ENCODE measurements at places on chromosomes 2 and 18.

DNA sequence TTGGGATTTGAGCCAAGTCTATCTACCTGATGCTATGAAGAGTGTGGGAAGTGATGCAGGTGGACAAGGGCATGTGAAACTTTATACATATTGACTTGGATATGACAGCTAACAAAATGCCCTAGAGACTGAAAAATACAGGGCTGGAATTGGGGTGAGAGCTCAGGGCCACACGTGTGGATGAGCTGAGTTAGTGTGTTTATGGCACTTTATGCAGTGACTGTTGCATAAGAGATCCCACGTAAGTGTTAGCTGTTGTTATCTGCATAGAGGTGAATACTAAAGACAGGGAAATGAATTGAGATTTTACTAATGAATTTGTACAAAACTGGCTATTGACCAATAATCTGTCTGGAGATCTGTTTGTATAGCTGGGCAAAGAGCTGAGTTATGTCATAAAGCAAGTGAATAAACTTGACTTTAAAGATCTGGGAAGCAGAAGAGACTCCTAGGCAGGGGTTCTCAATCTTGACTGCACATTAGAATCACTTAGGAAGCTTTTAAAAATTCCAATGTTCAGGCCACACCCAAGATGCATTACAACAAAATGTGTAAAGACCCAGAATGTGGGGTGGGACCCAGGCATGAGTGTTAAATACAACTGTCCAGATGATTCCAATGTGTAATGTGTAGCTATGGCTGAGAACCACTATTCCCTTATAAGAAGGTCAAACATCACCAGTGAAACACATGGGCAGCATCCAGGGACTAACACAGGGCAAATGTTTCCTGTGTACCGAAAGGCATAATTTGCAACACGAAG is 74.2 kb upstream of the STK17B start:
- DNase-seq = no peak

- DNase-seq = no peak
These were observed 119.6 kb upstream of the OTOS start for GRCh38 chr2:240259924-240260529.

GRCh38 chr2:162044586-162044985 is 29.4 kb downstream of the DPP4 start:
- DNase-seq = no peak

DNA sequence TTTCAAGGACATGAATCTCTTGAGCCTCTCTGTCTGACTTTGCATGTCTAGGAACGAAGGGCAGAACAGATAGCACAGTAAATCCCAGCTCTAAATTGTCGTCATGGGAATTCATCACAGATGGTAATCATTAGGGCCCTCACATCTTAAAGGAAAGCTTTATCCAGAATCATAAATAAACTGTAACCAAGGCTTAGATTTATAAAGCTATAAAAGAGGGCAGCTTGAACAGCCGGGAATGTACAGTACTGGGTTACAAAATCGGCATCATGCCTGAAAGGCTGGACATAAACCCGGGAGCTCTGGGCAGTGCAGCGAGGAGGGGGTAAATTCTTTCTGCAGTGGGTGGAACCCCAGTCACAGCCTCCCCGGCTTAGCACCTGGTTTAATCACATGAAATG is 144.4 kb downstream of the GFPT1 start:
- no peak for DNase-seq

DNA sequence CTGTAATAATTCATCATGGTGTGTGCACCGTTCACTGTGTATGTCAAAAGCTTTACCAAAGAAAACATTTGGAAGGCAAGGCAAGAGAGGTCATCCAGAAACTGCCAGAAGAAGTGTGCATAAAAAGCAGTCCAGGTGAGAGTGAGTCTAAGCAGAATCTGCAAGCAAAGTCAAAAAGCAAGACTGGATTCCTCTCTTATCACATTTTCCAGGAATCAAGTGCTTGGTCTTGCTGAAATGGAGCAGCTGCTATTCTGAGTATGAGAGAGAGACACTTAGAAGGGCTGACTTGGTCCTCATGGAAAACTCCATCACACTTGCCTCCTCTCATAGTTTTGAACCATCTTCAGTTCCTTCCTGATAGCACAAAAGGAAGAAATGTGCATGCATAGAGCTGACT is 231.3 kb downstream of the ANAPC1 start:
- DNase-seq = no peak

- no peak for DNase-seq
These were observed 51.7 kb downstream of the SOS1 start for GRCh38 chr2:39069136-39069515.

DNA sequence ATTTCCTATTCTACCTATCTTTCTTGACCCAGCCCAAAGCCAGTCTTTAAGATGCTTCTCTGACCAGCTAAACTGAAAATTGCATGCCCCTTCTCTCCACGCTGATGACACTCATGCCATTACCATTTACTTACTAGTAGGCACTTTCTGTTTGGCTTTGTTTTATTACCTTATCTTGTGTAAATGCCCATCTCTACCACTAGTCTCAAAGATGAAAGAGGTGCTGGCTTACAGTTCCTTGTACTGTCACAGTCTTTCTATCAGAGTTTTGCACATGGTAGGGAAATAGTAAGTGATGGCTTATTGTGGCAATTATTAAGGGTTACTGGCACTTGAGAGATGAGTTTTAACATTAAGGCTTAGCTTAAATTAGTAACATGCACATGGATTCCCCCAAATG is 352.1 kb downstream of the RBM43 start:
- DNase-seq = no peak

Measured in stimulated activated CD4-positive, alpha-beta T cell treated with anti-CD3 and anti-CD28 coated beads, Interleukin-12 subunit alpha, Interleukin-12 subunit beta, amount 100 ng/mL, for 24 hours (primary cell).